ENCODE measurements at places on chromosomes 13 and 19. TPM values are rescaled to one million over a fixed set of nuclear protein-coding genes. Genes with fewer than 3 reads are reported as not detected.
A peak's percentile ranks its signal among the peaks of the same experiment; 100 is the strongest.

ZNF345 gene
- total RNA-seq = 10.0 TPM

ADGRE3 gene
- not detected for total RNA-seq

GRCh38 chr19:45825917-45826893 is 11.1 kb upstream of the RSPH6A start:
- no peak overlapping the region for H3K4me3 ChIP-seq
- H3K36me3 ChIP-seq = peaks cover 53% of the 10 kb centered on the region
- no peaks in the 10 kb centered on the region for H3K27me3 ChIP-seq
- H3K27ac ChIP-seq = peak overlapping the region; percentile 44

DNA sequence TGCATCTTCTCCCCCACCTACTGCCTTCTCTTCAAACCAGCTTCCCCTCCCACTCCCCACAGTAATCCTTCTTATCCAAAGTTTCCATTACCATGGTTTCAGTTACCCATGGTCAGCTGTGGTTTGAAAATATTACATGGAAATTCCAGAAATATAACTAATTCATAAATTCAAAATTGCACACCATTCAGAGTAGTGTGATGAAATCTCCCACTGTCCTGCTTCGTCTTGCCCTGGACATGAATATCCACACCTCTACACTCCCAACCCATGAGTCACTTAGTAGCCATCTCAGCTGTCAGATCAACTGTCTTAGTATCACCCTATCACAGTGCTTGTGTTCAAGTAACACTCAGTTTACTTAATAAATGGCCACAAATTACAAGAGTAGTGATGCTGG is 3.8 kb upstream of the KCTD12 start:
- no peak for DNase-seq
- H3K27ac ChIP-seq = no peak overlapping the region
- peaks cover 12% of the 10 kb centered on the region for H3K4me1 ChIP-seq
- peaks cover 66% of the 10 kb centered on the region for H3K27me3 ChIP-seq
- no peaks in the 10 kb centered on the region for H3K36me3 ChIP-seq

GRCh38 chr13:48798180-48798579 is 144.5 kb downstream of the CYSLTR2 start:
- H3K27ac ChIP-seq = no peak overlapping the region
- peaks cover 4% of the 10 kb centered on the region for H3K27me3 ChIP-seq
- DNase-seq = no peak
- H3K36me3 ChIP-seq = no peaks in the 10 kb centered on the region
- H3K4me3 ChIP-seq = no peak overlapping the region
- H3K4me1 ChIP-seq = no peaks in the 10 kb centered on the region

- no peak overlapping the region for H3K4me3 ChIP-seq
- H3K4me1 ChIP-seq = peaks cover 14% of the 10 kb centered on the region
- no peak for DNase-seq
- H3K36me3 ChIP-seq = peaks cover 27% of the 10 kb centered on the region
- no peaks in the 10 kb centered on the region for H3K27me3 ChIP-seq
Observed at GRCh38 chr13:100154842-100155416, 66.0 kb downstream of the PCCA start.

DNA sequence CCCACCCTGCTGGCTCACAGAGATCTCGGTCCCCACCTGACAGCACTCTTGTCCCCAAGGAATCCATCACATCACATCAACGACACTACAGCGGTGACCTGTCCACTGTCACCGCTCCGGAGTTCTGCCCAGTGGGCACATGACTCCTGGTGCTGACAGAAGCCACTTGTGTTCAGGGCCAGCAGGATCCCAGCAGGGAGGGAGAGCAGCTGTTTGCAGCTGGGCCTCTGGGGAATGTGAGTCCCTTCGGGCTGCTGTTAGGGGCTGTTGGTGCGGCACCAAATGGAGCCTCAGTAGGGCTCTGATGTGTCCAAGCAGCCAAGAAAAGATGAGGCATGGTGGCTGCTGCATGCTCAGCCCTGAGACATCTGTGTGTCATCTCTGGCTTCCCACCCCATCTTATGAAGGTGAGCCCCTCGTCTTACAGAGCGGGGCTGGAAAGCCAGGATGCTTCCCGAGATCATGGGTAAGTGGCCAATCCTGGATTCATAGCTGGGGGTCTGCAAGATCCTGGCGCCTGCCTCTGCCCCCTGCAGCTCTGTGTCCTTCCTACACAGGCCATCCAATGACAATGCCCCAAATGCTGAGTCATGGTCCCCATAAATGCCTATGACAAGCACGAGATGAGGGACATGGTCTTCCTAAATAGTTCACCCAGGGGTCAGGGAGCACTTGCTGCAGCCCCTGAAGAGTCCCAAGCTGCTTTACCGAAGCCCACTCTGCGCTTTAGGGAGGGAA is 56.0 kb downstream of the F2RL3 start:
- H3K36me3 ChIP-seq = peaks cover 30% of the 10 kb centered on the region
- no peak overlapping the region for H3K27ac ChIP-seq
- H3K27me3 ChIP-seq = no peaks in the 10 kb centered on the region
- DNase-seq = peak; percentile 49

- H3K27ac ChIP-seq = no peak within 1 kb of the TSS
- no peaks in the 10 kb centered on the region for H3K36me3 ChIP-seq
- no peak within 1 kb of the TSS for H3K4me3 ChIP-seq
Observed at GRCh38 chr13:70107498-70108281, at the start of gene ATXN8OS. Gene ATXN8OS (plus strand): TSS chr13:70107826.

DNA sequence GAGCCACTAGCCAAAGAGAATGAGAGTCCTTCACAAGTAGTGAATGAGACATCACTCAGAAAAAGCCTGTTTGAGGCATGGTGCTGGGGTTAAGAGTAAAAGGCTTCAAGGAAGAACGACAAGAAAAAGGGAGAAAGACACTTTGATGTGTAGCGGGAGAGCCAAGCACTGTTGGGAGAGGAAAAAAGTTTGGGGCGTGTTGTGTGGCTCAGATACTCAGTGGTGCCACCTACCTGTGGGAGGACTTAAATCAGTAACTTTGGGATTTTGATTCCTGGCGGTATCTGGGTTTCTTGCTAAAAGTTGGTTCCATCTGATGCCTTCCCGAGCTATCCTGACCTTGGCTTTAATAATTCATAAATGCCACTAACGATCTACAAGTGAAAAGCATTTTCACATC is 12.3 kb downstream of the ELSPBP1 start:
- H3K4me3 ChIP-seq = no peak overlapping the region
- DNase-seq = no peak
- H3K27me3 ChIP-seq = no peaks in the 10 kb centered on the region
- H3K27ac ChIP-seq = no peak overlapping the region
- H3K4me1 ChIP-seq = no peaks in the 10 kb centered on the region

Measured in osteocyte (in vitro differentiated cells).